BE2C (cell line): ENCODE measurements at places on chromosomes 5 and 9.

GRCh38 chr5:9099689-9100088, 446.2 kb downstream of the SEMA5A start:
- DNase-seq: no peak

DNA sequence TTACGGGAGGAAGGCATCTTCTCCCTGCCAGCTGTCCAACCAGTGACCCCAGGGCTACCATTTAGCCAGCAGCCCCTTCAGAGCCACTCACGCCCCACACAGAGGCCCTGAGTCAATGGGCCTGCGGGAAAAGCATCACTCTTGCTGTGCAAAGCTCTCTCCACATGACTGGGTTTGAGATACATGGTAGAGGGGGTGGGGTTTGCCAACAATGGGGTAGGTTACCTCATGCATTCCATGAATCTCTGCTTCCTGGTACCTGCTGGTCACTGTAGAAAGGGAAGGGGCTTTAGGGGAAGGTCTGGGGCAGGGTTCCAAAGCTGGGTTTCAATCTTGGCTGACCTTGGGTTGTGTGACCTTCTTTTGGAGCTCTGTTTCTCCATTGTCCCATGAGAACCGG, 22.9 kb upstream of the TTLL11 start:
- DNase-seq: no peak

DNA sequence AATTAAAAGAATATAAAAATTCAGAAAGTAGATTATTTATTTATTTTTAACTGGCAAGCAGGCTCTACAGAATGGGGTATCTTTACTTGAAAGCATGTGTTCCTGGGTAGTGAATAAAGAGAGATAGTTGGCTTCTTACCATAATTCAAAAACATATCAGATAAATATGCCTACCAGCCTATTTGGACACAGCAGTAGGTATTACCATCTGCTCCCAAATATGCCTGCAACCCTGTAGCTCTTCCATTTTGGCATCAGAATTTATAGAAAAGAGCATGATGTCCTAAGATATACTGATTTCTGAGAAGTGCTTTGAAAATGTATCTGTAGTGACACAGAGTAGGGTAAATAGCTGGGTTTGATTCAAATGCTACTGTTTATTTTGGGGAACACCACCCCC, 1300.5 kb upstream of the DMAC1 start:
- no peak for DNase-seq

DNA sequence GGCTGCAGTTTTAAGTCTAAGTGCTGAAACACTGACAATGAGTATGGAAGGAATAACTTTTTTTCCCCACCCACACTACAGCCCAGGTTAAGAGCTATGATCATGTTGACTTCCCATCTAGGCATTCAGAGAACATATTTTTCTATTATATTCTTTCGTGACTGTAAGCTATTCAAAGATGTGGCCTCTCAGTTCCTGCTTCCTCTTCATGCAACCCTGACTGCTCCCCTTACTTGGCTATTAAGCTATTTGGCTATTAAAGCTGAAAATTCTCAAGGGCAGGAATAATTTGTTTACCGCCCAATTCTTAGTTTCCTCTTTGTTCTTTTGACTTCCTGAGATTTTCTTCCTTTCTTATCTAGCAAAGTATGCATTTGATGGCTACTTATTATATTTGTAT, 18.6 kb upstream of the ALDH1A1 start:
- no peak for DNase-seq

- DNase-seq: no peak
Observed at GRCh38 chr5:179869641-179870402, 11.2 kb upstream of the MRNIP start.

GRCh38 chr9:80292231-80292630, 720.5 kb downstream of the TLE4 start:
- no peak for DNase-seq

GRCh38 chr9:28779243-28779642, 1206.0 kb upstream of the C9orf72 start:
- DNase-seq: no peak

- no peak for DNase-seq
Observed at GRCh38 chr5:178673801-178674295, 47.0 kb upstream of the CLK4 start.

GRCh38 chr5:113022661-113023060, 46.1 kb downstream of the DCP2 start:
- no peak for DNase-seq

- peak; percentile 28 for DNase-seq
Observed at GRCh38 chr9:132651259-132651658, 18.5 kb downstream of the DDX31 start.

DNA sequence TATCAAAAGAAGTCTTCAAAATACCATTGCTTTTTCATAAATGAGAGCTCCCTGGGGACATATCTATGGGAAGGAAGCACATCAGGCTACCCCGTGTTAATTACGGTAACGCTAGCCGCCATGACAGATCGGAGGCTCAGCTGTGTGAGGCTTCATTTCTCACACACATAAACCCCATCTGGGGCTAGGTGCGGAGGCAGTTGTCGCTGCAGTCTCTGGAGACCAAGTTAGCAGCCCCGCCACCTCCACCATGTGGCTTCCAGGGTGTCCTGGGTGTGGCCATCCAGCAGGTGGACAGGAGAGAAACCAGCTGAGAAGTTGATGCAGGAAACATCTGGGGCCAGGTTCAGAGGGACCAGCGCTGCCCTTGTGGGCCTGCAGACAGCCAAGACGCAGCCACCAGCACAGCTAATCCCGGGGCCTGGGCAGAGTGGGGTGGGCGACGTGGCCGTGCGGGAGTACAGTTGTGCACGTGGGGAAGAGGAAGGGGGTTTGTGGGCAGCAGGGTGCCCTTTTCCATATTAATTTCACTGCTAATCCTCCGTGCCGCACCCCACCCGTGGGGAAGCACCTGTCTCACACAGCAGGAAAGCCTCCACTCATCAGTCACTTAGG, 426.5 kb downstream of the IRX1 start:
- no peak for DNase-seq

- no peak for DNase-seq
Observed at GRCh38 chr9:82781921-82782392, 281.0 kb downstream of the RASEF start.

DNA sequence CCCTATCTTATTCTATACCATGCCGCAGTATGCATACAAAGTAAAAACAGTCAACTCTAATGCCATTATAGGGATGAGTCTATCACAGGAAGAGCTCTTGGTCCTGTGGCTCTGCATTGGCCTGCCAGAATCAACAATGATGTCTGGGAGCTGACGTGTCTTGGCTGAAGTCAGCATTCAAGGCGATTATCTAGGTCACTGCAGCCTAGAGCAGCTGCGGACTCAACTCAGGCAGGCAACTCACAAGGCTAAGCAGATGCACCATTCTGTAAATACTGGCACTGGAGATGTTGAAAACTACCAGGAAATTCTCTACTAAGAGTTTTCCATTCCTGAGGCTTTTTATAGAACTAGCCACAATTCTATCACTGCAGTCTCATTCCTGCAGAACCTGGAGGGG, 13.3 kb downstream of the SPATA9 start:
- DNase-seq: peak; percentile 45

DNA sequence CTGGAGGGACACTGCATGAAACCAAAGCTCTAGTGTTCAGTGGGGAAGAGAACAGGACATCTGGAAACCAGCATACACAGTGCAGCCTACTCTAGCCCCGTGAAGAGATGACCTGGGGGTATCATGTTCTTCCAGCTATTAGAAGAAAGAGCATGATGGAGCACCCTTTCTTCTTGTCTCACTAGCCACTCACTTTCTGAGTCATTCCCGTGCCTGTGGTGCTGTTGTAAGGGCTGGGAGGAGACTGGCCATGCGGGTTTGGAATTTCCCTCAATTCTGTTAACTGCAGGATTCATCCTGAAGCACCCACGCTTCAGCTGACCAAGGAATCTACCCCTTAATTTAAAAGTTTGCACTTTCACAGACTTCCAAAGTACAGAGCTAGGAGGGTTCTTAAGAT, 137.0 kb downstream of the COL23A1 start:
- no peak for DNase-seq

DNA sequence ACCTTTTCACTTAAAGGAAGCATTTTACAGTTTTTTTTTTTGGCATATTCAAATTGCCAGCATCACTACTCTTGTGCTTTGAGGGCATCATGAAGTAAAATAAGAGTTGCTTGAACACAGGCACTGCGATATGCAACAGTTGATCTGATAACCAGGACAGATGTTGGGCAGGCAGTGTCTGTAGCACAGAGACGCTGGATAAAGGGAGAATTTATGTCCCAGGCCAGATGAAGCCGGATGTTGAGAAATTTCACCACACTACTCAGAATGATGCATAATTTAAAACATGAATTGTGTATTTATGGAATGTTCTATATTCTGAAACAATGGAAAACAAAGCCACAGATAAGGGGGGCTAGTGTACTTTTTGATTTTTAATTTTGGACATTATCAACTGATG, 71.4 kb downstream of the SLC12A2 start:
- peak; percentile 9 for DNase-seq

GRCh38 chr9:122819791-122820489, 8.4 kb downstream of the PDCL start:
- DNase-seq: no peak

- no peak for DNase-seq
Observed at GRCh38 chr9:99162759-99163364, 57.9 kb downstream of the TGFBR1 start.
